Stimulated activated CD4-positive, alpha-beta T cell treated with anti-CD3 and anti-CD28 coated beads, Interleukin-1b, Interleukin-23, amount 100 ng/mL, for 4 hours (primary cell): ENCODE measurements at places on chromosomes 1 and 21.
A peak's percentile ranks its signal among the peaks of the same experiment; 100 is the strongest.

GRCh38 chr1:112237983-112238545 lies 157.9 kb upstream of the CTTNBP2NL start:
- no peak for DNase-seq

DNA sequence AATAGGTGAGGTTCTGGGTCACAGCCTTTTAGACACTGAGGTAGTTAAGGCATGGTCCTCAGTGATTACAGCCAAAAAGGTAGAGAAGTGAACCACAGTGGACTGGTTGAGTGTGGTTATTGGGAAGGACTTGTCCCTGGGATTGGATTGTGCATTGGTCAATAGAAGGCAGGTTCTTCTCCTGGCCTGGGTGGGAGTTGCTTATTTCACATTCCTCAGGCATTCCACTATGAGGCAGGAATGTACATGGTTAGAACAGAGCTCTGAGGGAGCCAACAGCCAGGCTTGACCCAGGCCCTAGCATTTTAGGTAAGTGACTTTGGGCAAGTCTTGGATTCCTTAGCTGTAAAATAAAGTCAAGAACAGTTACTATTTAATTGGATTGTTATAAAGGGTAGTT lies 97.9 kb upstream of the MARK1 start:
- no peak for DNase-seq

DNA sequence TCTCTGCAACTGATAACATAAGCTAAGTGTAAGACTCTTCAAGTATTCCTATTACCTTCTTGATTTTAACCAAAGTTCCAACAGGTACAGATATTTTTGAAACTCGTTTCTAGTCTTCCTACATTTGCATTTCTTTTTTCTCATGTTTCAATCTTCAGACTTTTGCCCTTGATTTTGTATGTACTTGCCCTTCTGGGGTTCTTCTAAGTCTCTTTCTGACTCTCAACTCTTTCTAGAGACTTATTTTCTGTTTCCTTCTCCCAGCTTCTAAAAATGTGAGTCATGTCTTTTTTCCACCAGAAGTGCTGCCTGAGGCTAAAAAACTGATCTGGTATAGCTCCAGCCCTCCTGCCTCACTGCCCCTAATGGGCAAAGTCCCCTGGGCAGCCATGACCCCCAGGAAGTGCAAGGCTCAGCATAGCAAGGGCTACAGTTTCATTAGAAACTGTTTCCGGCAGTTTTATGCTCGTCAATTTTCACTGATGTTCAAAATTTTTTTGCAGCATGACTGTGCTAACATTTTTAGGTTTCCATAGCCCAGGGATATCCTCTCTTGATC lies 265.9 kb downstream of the SEC16B start:
- DNase-seq, result no peak

GRCh38 chr1:118984722-118985639 lies 3.2 kb downstream of the TBX15 start:
- DNase-seq, result no peak

GRCh38 chr1:167955915-167956314 lies 19.0 kb upstream of the MPC2 start:
- no peak for DNase-seq

DNA sequence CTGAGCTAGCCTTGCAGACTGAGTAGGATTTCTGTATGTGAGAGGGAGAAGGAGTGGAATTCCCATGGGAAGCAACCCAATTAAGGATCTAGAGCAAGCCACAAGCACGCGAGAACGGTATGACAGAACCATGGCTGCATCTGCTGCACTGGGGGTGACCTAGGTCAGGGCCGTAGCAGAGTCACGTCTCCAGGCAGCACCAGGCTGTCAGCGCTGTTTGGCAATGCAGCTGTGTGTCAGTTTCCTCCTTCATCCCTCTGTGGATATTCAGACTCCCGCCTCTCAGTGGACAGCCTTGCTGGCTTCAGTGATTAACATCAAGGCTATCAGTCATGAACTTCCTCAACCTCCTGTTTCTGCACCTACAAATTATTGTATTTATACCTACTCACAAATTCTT lies 118.1 kb upstream of the PPP2R5A start:
- DNase-seq, result no peak

GRCh38 chr1:187549540-187549939 lies 720.8 kb downstream of the PLA2G4A start:
- DNase-seq, result no peak

DNA sequence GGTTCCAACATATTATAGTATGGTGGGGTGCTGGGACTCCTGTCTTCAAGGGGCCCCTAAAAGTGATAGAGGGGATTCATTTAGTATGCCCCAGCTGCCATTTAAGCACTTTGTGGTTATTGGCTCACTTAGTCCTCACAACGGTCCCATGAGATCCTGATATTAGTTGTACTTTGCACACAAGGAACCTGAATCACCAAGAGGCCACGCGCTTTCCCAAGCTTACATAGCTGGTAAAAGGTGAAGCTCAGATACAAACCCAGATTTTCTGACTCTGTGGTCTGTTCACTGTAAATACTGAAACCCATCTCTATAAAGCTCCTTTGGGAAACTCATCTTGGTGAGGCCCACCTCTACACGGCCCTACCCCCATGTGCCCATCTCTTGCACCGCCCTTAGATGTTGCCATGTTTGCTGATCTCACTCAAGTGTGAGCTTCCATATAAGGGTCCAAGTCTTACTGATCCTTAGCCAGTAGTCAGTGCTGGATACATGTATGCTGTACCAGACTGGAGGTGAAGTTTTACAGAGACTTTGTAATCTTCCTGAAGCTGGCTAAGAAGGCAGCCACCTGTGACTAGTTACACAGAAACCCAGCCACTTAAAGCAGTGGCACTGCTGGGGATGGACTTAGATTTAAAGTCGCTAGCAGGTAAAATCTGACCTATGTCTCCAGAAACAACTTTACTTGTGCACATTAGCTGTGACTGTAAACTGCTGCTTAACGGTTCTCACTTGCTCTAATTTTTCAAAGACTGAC lies 124.4 kb upstream of the HOOK1 start:
- no peak for DNase-seq

DNA sequence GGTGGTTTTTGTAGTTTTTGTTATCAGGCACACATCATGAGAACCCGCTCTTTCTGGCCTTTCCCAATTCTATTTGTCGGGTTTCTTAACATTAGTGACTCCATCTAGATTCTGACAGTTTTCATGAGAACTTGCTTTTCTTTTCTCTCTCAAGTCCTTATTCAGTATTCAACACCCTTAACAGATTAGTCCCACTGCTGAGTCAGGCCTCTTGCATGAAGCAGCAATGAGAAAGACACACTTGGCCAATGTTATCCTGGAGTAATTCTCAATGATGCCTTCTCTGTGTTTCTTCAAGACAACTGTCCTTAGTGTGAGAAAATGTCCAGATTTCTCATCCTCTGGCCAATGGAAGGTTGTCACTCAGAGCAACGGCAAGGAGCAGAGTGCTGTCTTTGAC lies 11.3 kb downstream of the FMO2 start:
- no peak for DNase-seq

DNA sequence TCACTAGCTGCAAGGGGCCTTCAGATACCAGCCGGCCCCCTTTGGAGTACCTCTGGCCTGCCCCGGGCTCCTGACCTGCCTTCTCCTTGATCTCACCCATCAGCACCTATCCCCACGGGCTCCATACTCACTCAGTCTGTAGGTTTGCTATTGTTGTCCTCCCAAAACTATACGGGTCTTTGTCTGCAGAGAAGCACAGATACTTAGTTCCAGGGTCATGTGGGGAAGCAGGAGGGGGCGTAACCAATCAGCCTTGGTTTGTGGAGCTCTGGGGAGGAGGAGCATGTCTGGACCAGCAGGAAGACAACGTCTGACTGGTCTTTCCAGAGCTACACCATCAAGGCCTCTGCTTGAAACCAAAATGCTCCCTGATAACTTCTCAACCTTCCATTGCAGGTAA lies 15.2 kb downstream of the TMEM63A start:
- DNase-seq, result no peak

GRCh38 chr1:23727362-23727811 lies 15.9 kb upstream of the ELOA start:
- no peak for DNase-seq

DNA sequence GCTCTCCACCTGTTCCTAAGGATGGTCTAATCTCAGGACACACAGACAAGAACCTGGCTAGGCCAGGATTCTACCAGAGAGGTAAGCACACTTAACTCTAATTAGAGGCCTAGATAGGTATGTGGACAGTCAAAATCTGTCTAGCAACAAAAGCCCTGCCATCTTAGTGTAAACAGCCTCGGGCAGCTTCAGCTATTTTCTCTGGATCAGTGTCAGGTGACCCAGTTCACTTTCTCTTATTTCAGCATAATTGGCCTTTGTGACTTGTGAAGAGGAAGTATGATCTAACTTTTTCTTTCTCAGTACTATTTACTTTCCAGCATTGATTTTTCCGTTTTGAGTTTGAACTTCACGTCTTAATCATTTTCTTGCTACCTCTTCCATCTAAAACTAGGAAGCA lies 217.7 kb downstream of the CRB1 start:
- DNase-seq, result no peak

- DNase-seq, result peak; percentile 6
Measured at GRCh38 chr1:101081496-101082488, 56.2 kb upstream of the DPH5 start.
